ENCODE measurements at places on chromosomes 13 and 19.

- DNase-seq = no peak
Observed at GRCh38 chr13:107765724-107766401, 449.5 kb downstream of the LIG4 start.

GRCh38 chr13:83716121-83716520 is 166.2 kb downstream of the SLITRK1 start:
- DNase-seq = no peak

GRCh38 chr13:42413484-42413815 is 141.5 kb downstream of the AKAP11 start:
- no peak for DNase-seq

DNA sequence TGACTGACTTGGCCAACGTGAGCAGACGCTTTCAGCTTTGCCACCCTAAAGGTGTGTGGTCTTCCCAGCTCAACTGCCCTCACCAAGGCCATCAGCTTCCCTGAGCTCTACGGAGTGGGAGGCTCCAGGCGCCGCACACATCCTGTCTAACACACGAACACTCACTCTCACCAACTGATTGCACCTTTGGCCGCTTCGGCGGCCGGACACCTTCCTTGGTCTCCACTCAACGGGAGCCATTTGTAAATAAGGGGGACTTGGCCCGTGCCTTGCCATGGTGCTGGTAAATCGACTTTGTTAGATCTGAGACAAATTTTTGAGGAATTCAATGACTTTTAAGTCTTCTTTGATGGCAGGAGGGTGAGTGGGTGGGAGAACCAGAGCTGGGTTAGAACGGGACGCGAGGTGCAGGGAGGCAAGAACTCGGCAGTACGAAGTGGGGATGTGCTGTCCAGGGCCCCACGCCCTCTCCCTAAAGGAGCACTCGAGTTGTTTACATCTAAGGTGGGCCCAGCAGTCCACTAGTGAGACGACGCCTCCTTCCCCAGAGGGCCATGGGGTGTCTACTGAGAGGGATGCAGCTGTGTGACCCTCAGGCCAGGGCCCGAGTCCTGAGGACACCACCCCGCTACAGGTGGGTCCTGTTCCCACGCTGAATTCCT is 4.4 kb downstream of the C13orf46 start:
- DNase-seq = no peak

DNA sequence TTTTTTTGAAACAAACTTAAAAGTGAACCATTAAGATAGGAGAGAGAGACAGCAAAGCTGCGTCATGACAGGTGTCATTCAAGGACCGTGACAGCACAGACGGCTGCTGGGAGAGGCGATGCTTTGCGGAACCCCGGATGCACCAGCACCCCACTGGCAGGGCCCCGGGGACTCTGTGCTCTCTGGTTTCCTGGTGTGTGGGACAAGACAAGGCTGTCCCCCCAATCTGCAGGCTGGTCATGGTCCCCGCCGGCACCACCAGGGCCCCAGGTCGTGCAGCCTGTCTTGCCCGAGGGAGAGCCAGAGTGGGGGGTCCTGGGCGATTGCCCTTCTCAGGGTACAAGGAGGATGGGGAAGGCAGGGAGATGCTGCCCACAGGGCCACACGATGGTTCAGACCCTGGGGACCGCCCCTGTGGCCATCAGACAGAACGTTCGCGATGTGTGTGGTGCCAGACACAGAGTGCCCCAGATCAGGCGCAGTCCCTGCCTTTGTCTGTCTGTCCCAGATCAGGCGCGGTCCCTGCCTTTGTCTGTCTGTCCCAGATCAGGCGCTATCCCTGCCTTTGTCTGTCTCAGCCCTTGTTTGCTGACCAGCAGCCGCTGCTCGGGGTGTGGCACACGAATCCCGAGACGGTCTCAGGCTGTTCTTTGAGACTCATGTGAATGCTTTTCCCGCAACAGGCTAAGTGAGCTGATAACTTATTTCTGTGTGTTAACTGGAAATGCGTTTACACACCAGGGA is 36.1 kb downstream of the ADPRHL1 start:
- no peak for DNase-seq
